ENCODE measurements at places on chromosomes 2 and 18.

DNA sequence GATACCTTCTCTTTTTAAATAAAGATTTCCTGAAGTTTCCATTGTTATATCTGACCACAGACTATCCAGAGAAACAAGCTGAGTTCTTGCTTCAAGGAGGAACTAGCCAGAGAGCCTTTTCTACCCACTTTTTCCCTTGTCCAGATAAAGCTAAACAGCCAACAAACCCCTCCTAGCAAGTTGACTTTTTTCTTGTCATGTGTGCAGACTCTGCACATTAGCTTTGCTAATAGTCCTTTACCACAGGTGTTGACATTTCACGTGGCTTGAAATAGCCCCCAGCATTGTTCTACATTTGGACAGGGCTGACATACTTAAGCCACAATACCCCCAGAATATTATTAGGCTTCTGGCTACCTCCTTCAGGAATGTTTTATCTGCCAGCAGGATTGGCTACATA lies 40.7 kb downstream of the PCBP1 start:
- DNase-seq, result no peak

DNA sequence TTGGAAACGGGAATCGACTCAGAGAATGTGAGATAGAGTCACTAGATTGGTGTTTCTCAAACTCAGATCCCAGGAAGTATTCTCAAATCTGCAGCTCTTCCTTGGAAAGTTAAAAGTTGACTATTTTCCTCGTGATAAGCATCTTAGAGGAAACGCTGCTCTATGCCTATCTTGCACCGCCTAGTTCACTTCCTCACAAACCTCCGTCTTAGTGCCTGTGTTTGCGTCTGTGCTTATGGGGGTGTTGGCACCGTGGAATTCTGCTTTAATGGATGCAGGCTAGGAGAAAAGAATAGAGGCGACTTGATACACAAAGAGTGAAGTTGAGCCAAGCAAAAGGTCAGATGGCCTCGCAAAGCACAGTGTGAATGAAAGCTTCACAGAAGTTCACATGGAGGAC lies 255.3 kb upstream of the ID2 start:
- no peak for DNase-seq

DNA sequence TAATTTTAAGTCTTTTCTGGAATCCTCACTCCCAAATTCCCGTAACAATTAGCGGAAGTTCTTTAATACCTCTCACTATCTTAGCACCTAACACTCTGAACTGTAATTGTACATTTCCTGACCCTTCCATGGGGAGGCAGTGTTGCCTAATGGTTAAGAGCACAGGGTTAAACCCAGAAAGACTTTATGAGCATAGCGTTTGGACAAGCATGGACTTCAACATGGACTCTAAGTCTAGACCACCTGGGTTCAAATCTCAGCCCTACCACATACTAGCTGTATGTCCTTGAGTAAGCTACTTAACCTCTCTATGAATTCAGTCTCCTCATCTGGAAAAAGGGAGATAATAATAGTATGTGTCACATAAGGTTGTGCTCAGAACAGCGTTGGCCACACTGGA lies 13.0 kb downstream of the ANTXR1 start:
- no peak for DNase-seq

GRCh38 chr2:9247177-9247576 lies 40.6 kb downstream of the ASAP2 start:
- no peak for DNase-seq

GRCh38 chr18:50622865-50623393 lies 63.0 kb downstream of the MAPK4 start:
- no peak for DNase-seq

- DNase-seq, result no peak
Observed at GRCh38 chr2:201403880-201404279, 46.7 kb upstream of the FLACC1 start.

- no peak for DNase-seq
Observed at GRCh38 chr2:133711201-133711600, 142.9 kb upstream of the NCKAP5 start.

DNA sequence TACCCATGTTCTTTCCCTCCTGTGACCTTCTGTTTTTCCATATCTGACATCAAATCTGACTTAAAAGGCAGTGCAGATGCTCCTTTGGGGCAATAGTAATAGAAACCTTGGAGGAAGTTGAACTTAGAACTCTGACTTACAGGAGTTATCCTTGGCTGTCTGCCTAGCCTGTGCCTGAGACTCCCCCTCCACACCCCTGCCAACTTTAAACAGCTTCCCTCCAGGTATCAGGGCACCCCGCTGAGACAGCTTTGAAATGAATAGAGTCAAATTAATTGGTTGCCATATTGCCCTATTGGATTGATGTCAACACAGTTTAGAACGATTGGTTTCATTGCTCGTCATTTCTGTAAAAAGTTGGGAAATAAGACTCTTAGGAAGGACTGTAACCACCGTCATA lies 322.0 kb downstream of the PRKCE start:
- DNase-seq, result no peak

DNA sequence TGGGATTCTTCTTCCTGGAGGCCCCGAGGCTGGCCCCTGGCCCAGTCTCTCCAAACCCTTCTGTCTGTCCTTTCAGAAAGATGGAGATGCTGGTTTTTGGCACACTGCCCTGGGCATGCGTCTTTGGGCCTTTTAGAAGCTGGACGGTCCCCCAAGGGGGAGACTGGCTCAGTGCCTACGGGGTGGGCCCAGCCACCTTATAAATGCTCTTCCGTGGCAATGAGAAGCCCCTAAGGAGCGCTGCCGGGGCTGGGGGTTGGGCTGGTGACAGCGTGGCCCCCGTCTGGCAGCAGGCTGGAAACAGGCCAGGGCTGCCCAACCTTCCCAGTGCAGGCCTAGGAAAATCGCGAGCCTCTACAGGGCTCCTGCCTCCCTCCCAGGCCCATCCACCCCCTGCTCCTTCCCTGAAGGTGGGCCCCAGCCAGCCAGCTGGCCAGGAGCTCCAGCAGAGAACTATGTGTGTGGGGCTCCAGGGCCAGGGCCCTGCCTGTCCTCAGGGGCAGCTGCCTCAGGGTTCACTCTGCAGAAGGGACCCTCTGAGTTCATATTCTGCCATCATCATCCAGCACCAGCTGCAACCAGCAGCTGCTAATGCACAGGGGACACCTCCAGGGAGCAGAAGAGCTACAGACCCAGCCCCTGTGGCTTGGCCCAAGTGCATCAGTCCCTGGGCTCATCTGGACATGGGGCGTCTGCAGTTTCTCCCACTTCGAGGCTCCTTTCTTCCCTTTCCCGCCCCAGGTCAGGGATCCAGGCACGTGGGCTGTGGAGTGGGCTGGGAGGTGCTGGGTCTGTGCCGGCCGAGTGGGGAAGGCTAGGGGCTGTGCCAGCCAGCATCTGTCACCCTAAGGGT lies 107.6 kb upstream of the OTOS start:
- no peak for DNase-seq

DNA sequence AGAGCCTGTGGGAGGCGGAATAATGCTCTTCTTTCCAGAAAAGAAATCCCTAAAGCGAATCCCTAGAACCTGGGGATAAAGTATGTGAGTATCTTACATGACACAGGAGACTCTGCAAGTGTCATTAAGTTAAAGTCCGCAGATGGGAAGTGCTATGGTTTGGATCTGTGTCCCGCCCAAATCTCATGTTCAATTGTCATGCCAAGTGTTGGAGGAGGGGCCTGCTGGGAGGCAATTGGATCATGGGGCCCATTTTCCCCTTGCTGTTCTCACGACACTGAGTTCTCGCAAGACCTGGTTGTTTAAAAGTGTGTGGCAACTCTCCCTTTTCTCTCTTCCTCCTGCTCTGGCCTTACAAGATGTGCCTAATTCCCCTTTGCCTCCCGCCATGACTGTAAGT lies 207.8 kb downstream of the MYT1L start:
- DNase-seq, result no peak

DNA sequence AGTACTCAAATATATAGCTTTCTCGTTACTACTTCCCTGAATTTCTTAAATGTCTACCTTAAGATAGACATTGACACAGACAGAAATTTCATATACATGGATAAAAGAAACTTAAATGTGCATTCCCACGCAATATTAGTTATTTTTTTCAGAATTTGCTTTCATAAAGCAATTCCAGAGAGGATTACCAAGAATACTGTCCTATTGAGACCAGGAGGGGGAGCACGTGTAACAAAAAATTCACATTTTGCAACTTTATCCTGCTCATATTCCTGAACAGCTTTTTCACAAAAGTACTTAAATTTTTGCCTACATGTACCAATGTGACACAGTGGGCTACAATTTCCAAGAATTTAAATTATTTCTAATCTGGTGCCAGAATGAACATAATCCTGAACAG lies 30.7 kb upstream of the ERCC3 start:
- no peak for DNase-seq

- DNase-seq, result no peak
Observed at GRCh38 chr2:32756074-32756727, 128.4 kb downstream of the TTC27 start.

GRCh38 chr18:53686965-53687364 lies 537.5 kb downstream of the MBD2 start:
- no peak for DNase-seq

DNA sequence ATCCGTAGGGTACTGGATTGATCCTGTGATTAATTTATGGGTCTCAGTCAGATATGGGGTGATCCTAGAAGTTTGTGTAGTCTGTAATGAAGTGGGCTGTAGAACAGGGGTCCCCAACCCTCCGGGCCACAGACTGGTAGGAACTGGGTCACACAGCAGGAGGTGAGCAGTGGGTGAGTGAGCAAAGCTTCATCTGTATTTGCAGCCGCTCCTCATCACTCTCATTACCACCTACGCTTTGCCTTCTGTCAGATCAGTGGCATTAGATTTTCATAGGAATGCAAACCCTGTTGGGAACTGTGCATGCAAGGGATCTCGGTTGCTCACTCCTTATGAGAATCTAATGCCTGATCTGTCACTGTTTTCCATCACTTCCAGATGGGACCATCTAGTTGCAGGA lies 48.8 kb downstream of the EML4 start:
- DNase-seq, result no peak

DNA sequence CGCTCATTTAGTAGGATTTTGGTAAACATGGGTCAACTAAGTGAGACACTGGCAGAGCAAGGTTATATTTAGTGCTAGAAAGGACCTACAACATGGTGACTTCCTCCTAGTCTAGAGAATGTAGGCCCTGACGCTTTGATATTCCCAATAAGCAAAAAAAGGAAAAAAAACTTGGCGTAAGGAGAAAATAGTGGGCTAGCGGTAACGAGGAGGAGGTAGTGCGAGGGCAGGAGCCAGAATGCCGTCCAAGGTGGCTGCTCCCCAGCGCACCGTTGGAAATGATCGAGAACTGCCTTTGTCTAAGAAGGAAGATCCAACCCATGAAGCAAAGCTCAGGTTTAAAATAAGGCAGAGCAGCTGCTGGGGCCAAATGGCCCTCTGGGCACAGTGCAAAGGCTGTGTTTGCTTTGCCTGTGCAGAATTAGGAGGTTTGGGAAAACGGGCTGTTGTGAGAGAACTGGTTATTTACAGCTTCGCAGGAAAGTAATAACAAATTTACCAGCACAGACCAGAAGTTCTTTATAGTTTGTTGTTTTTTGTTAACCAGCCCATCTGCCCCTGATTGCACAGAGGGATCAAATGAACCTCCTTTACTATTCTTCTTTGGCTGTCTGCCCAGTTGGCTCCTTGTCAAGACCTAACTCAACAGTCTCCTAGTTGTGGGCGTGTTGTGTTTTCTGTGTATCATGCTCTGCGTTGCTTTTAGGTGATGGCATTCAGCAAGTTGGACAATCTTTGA lies 86.6 kb downstream of the ITGB1BP1 start:
- DNase-seq, result no peak

GRCh38 chr2:215771241-215771640 lies 242.1 kb downstream of the MREG start:
- DNase-seq, result no peak

- peak; percentile 32 for DNase-seq
Observed at GRCh38 chr18:2905854-2906703, 59.3 kb downstream of the EMILIN2 start.

- DNase-seq, result no peak
Observed at GRCh38 chr2:154704991-154705390, 6.5 kb downstream of the KCNJ3 start.

- DNase-seq, result no peak
Observed at GRCh38 chr2:228064024-228064423, 117.5 kb downstream of the SPHKAP start.

DNA sequence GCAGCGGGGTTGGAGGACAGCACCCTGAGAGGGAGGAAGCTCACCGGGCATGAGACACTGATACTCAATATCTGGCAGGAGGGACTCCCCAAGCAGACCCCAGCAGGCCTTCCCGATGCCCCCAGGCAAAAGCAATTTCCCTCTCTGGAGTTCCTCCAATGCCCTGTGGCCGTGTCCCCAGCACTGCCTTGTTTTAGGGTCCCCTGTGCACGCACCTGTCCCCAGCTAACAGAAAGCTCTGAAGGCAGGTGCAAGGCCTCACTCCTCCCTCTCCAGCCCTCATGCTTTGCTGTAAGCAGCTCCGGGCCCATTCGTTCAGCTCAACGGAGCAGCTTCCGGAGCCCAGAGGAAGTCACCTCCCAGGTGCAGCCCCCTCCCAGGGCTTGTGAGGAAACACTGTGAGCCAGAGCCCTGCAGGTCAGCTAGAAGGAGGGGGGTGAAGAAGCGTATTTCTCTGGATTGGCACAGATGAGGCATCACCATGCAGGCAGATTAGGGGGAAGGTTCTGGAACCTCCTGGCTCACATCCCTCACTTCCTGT lies 50.3 kb upstream of the ID2 start:
- DNase-seq, result no peak

Data from stimulated activated CD4-positive, alpha-beta T cell treated with anti-CD3 and anti-CD28 coated beads, TNF-alpha, amount 100 ng/mL, for 4 hours (primary cell).